ENCODE measurements at places on chromosomes 2 and 18. TPM values are rescaled to one million over a fixed set of nuclear protein-coding genes. Genes with fewer than 3 reads are reported as not detected.

DNA sequence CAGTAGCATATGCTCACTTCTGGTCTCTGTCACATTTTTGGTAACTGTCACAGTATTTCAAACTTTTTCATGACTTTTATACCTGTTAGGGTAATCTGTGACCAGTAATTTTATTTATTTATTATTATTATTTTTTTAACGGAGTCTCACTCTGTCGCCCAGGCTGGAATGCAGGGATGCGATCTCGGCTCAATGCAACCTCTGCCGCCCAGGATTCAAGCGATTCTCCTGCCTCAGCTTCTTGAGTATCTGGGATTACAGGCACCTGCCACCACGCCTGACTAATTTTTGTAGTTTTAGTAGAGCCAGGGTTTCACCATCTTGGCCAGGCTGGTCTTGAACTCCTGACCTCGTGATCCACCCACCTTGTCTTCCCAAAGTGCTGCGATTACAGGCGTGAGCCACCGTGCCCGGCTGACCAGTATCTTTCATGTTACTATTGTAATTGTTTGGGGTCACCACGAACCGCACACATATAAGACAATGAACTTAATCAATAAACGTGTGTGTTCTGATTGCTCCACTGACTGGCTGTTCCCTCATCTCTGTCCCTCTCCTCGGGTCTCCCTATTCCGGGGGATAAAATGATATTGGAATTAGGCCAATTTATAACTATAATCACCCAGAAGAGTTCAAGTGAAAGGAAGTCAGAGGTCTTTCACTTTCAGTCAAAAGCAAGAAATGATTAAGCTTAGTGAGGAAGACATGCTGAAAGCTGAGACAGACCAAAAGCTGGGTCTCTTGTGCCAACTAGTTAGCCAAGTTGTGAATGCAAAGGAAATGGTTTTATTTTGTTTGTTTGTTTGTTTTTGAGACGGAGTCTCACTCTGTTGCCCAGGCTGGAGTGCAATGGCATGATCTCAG is 22.9 kb downstream of the TGIF1 start:
- no peaks in the 10 kb centered on the region for H3K27me3 ChIP-seq
- H3K27ac ChIP-seq: no peak overlapping the region
- H3K4me1 ChIP-seq: no peaks in the 10 kb centered on the region
- H3K36me3 ChIP-seq: no peaks in the 10 kb centered on the region

- no peaks in the 10 kb centered on the region for H3K36me3 ChIP-seq
- H3K4me1 ChIP-seq: peaks cover 4% of the 10 kb centered on the region
- H3K27me3 ChIP-seq: no peaks in the 10 kb centered on the region
- no peak overlapping the region for H3K27ac ChIP-seq
- peak; percentile 45 for DNase-seq
- no peak overlapping the region for H3K4me3 ChIP-seq
Observed at GRCh38 chr2:191318037-191318728, 73.0 kb downstream of the MYO1B start.

DNA sequence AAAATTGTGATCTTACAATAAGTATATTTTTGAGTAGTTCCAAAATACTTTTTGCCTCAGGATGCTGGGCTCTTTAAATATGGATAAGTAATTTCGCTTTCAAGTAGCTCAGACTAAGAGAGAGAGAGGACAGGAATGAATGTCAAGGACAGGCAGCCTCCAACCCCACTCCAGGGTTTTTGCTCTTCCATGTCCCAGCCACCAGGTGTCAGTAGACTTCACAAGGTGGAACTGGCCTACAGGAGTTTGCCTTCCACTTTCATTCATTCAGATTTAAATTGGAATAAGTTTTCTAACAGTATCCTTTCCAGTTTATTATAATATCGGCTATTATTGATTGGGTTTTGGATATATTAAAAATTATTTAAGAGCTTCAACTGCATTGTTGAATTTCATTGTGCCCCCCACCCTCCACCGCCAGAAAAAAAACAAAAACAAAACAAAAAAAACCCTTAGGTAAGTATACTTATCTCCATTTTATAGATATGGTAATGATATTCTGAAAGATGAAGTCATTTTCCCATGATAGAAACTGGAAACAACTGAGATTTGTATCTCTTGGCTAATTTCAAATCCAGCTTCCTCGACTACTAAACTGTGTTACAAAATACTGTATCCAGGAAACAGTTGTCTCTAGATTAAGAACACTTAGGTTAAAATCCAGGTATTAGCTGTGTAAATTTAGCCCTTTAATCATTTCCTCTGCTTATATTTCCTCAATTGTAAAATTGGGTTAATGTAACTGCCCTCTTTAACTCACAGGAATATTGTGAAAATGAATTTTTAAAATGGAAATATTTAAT is 793.1 kb downstream of the ERBB4 start:
- H3K4me3 ChIP-seq: no peak overlapping the region
- peak; percentile 22 for DNase-seq
- H3K27me3 ChIP-seq: no peaks in the 10 kb centered on the region
- H3K4me1 ChIP-seq: no peaks in the 10 kb centered on the region
- no peak overlapping the region for H3K27ac ChIP-seq

- H3K27me3 ChIP-seq: no peaks in the 10 kb centered on the region
- no peaks in the 10 kb centered on the region for H3K36me3 ChIP-seq
- peak overlapping the region; percentile 87 for H3K27ac ChIP-seq
- no peak overlapping the region for H3K4me3 ChIP-seq
- H3K4me1 ChIP-seq: peaks cover 13% of the 10 kb centered on the region
Observed at GRCh38 chr2:120469426-120469825, 123.5 kb downstream of the INHBB start.

Gene HOXD4
- 6.7 TPM for total RNA-seq

DNA sequence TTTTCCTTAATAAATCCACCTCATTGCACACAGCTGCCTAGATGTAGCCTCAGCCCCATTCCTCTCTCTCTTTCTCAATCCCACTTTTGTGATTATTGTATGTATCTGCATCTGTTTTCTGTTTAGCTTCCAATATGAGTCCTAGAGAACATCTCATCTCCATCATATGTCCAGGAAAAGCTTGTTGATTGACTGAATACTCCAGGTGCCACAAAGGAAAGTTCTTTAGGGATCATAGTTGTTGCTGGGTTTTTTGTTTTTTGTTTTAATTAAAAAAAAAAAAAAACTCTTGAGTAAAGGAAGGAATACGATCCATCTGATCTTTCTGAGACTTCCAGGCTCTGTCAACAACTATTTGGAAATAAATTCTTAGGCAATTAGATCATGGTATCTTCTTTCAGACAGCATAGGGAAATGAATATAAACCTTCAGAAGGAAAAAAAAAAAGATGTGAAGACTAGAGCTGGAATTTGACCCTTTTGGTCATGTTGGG is 42.5 kb downstream of the KIAA2012 start:
- H3K27me3 ChIP-seq: no peaks in the 10 kb centered on the region
- H3K4me1 ChIP-seq: no peaks in the 10 kb centered on the region
- H3K36me3 ChIP-seq: no peaks in the 10 kb centered on the region
- no peak overlapping the region for H3K4me3 ChIP-seq
- H3K27ac ChIP-seq: no peak overlapping the region

- H3K27ac ChIP-seq: no peak overlapping the region
- H3K4me1 ChIP-seq: no peaks in the 10 kb centered on the region
- DNase-seq: peak; percentile 47
- H3K27me3 ChIP-seq: no peaks in the 10 kb centered on the region
- H3K36me3 ChIP-seq: no peaks in the 10 kb centered on the region
Observed at GRCh38 chr18:7177116-7177744, 53.7 kb upstream of the LRRC30 start.

DNA sequence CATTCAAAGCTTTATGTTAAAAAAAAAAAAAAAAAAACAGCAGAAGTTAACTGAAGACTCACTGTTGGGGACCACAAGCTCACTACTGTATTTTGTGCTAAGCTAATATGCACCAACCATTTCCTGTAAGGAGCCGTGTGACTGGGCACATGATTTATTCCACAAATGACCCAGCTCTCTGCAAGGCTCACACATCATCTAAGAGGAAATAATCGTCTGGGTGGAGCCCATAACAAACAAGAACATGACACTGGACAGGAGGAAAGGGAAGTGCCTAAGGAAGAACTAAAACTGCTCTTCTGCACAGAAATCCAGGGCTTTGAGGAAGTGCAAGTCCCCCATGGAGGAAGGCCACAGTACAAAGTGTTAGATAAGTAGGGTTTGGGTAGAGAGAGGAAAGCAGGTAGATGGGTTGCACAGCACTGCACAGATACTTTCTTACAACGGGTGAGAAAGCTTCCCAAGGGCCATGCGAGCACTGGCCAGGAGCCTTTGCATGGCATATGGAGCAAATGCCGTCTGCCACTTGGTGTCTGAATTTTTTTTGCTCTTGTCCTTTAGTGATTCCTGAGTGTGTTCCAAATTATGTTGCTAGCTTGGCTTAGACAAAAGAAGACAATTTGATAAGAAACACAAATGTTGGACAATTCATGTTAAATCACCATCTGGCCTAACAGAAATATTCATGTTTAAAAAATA is 24.4 kb downstream of the NFE2L2 start:
- no peak for DNase-seq
- H3K4me3 ChIP-seq: no peak overlapping the region
- peak overlapping the region; percentile 85 for H3K27ac ChIP-seq
- no peaks in the 10 kb centered on the region for H3K36me3 ChIP-seq
- peaks cover 29% of the 10 kb centered on the region for H3K4me1 ChIP-seq

Gene PRKAG3
- total RNA-seq: 0.14 TPM

GRCh38 chr2:122249673-122250072 is 494.2 kb downstream of the TSN start:
- H3K27ac ChIP-seq: no peak overlapping the region
- DNase-seq: no peak
- no peaks in the 10 kb centered on the region for H3K4me1 ChIP-seq
- no peak overlapping the region for H3K4me3 ChIP-seq

Gene NR4A2
- 2.3 TPM for total RNA-seq

DNA sequence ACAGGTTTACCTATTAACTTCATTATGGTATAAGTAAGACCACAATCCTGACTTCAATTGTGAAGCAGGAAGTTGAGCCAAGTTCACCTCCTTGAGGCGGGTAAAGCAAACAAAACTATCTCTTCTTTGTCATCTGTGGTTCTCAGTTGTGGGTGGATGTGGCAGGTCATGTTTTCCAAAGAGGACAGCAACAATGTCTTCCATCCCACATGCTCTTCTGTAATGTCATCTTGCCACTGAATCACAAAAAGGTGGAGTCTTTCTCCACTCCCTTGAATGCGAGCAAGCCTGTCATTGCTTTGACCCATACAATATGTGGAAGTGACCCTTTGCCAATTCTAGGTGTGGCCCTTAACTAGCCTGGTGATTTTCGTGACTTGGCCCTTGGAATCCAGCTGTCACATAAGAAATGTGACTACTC is 98.7 kb downstream of the GRB14 start:
- no peaks in the 10 kb centered on the region for H3K27me3 ChIP-seq
- DNase-seq: no peak
- H3K4me1 ChIP-seq: no peaks in the 10 kb centered on the region

Gene UGT1A5
- total RNA-seq: 0.41 TPM

Gene MAP3K19
- 2.7 TPM for total RNA-seq

Gene ROCK2
- 29.6 TPM for total RNA-seq

DNA sequence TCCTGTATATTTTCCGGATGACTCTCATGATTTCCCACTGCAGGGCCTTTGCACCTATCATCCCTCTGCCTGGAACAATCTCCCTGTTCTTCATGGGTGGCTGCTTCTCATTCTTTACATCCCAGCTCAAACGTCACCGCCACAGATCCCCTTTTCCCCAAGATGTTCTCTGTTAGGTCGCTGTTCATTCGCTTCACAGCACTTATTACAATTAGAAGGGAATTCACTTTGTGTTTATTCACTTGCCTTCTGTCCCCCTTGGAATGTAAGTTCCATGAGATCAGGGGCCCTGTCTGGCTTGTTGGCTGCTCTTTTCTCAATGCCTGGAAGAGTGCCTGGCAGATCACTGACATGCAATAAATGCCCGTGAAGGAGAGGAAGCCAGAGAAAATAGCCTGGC is 106.7 kb downstream of the FOXI3 start:
- no peak overlapping the region for H3K4me3 ChIP-seq
- no peaks in the 10 kb centered on the region for H3K36me3 ChIP-seq
- H3K27me3 ChIP-seq: no peaks in the 10 kb centered on the region

DNA sequence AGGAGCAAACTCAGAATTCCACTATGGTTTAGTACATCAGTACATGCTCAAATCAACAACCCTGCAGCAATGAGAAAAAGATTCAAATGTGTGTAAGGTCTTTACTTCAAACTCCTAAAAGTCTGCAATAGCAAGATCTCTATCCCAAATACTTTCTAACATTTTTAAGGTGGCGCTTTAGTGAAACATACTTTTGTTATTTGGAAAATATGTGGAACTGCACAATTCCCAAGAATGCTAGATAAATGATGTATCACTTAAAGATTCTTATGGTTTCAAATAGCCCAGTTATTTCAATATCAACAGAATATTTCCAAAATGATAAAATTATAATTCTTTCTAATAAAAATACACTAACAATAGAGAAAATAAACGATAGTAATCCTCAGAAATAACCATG is 227.6 kb upstream of the SMAD7 start:
- DNase-seq: no peak
- H3K27ac ChIP-seq: no peak overlapping the region
- no peaks in the 10 kb centered on the region for H3K4me1 ChIP-seq
- H3K36me3 ChIP-seq: no peaks in the 10 kb centered on the region
- no peak overlapping the region for H3K4me3 ChIP-seq

Gene CNDP1
- not detected for total RNA-seq

DNA sequence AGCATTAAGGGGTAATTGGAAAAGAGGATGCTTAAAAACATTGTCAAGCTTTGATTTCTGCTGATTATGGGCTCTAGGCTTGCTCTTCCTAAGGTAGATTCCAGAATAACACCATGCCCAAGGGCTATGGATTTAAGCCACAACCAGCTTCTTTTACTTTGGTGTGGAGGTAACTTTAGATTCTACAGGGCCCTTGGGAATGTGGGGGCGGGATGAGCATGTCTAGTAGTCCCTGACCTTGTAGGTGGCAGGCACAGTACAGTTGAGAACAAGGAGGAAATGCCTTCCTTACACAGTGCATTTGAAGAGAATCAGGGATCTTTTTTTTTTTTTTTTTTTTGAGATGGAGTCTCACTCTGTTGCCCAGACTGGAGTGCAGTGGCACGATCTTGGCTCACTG is 364.2 kb downstream of the NYAP2 start:
- no peak for DNase-seq
- H3K36me3 ChIP-seq: no peaks in the 10 kb centered on the region
- no peak overlapping the region for H3K4me3 ChIP-seq

GRCh38 chr18:58057291-58057965 is 13.4 kb downstream of the NEDD4L start:
- no peaks in the 10 kb centered on the region for H3K27me3 ChIP-seq
- peak overlapping the region; percentile 18 for H3K27ac ChIP-seq
- DNase-seq: no peak

DNA sequence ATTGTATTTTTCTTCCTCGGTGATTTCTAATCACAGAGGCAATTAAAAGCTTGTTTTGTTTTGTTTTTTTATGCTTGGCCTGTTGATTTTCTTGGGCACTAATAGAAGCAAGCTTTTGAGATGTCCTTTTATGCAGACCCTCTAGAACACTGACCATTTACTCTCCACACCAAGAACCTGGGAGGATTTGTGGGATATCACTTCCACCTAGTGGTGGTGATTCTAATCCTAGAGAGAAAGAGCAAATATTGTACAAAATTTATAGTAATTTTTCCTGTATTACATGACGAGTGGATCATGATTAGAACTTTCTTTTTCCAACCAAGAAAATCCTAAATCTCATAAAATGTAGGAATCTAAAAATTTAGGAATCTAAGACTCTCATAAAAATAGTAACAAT is 23.4 kb downstream of the NEMP2 start:
- no peaks in the 10 kb centered on the region for H3K4me1 ChIP-seq
- H3K4me3 ChIP-seq: no peak overlapping the region
- no peaks in the 10 kb centered on the region for H3K36me3 ChIP-seq
- no peak overlapping the region for H3K27ac ChIP-seq

GRCh38 chr18:38470421-38470820 is 904.8 kb upstream of the CELF4 start:
- DNase-seq: no peak
- no peak overlapping the region for H3K27ac ChIP-seq
- no peaks in the 10 kb centered on the region for H3K4me1 ChIP-seq
- no peak overlapping the region for H3K4me3 ChIP-seq
